Activated CD4-positive, alpha-beta T cell treated with anti-CD3 and anti-CD28 coated beads, Interleukin-2, Interleukin-6, amounts not matched to agents 100 ng/mL and 50 ng/mL, durations not matched to agents 16 hours and 8 hours (primary cell): ENCODE measurements at places on chromosomes 1 and 21.

- DNase-seq = no peak
Measured at GRCh38 chr1:233608988-233609387, 4.9 kb upstream of the KCNK1 start.

DNA sequence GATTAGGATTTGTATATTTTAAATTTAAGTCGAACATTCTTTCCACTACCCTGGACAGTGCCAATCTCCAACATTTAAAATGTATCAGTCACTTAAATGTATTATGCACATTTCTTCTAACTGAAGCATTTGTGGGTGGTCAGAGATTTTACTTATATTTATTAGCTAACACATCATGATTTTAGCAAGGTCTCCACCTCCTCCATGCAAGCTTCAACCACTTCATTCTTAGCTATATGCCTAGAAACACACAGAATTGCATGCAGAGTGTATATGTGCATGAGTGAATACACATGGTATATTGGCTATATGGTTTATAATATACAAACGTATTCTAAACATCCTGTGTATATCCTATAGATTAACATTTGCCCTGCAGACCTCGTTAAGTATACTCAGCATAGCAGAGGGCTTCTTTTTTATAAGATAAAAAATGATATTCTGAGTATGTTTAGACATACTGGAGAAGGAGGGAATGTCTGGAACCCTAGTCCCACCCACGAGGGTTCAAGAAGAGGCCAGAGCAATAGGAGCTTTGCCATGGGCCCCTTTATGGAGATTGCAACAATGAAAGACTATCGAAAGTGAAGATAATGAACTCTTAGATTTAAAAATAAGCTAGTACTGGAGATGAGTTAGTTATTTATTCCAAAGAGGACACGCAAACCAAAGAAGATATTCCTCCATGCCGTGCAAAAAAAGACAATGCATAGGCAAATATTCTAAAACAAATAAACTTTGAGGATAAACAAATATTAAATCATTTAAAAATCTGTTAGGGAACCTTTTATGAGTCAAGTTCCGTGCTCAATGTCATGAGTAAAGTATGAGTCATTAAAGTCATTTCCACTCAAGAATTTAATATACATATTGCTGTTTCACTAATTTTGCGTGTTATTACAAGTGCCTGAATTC lies 480.4 kb downstream of the SIPA1L2 start:
- DNase-seq = no peak

DNA sequence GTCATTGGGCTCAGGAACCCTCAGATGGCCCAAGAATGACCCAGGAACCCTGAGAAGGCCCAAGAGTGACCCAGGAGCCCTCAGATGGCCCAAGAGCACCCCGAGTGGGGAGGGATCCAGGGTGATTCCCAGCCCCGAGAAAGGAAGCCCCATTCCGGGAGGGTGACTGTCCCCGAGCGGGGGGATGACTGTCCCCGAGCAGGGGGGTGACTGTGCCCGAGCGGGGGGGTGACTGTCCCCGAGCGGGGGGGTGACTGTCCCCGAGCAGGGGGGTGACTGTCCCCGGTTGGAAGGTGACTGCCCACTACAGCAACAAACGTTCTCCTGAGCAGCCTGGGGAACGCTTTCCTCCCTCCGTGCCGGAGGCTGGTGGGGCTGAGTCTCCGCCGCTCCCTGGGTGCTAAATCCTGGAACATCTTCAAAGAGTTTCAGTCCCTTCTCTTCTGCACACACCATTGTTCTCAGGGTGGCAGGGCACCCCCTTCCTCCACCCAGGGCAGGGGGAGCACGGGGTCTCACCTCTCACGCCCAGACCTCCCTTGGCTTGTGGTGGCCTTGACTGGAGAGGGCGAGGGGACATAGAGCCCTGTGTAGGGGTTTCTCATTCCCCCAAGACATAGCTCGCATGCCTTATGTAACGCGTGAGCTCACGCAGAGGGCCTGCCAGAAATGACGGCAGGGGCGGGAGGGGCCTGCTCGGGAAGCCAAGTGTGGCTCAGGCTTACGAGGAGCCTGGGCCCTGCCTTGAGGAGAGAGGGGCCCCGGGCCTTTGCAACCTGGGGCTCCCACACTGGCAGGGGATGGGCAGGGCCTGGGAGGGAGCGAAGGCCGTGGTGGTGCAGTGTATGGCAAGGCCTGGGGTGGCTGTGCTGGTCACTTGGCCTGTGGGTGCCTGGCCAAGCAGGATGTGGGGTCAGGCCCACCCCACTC lies 14.3 kb upstream of the SKI start:
- no peak for DNase-seq

GRCh38 chr1:29945426-29945825 lies 709.1 kb downstream of the PTPRU start:
- DNase-seq = no peak

DNA sequence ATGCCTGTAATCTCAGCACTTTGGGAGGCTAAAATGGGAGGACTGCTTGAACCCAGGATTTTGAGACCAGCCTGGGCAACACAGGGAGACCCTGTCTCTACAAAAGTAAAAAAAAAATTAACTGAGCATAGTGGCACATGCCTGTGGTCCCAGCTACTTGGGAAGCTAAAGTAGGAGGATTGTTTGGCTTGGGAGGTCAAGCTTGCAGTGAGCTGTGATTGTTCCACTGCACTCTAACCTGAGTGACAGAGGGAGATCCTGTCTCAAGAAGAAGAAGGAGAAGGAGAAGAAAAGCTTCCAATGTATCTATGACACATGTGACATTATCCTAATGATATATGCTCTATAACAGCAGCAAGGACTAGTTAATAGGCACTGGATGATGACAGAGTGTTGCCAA lies 20.1 kb upstream of the ARHGAP29 start:
- no peak for DNase-seq

DNA sequence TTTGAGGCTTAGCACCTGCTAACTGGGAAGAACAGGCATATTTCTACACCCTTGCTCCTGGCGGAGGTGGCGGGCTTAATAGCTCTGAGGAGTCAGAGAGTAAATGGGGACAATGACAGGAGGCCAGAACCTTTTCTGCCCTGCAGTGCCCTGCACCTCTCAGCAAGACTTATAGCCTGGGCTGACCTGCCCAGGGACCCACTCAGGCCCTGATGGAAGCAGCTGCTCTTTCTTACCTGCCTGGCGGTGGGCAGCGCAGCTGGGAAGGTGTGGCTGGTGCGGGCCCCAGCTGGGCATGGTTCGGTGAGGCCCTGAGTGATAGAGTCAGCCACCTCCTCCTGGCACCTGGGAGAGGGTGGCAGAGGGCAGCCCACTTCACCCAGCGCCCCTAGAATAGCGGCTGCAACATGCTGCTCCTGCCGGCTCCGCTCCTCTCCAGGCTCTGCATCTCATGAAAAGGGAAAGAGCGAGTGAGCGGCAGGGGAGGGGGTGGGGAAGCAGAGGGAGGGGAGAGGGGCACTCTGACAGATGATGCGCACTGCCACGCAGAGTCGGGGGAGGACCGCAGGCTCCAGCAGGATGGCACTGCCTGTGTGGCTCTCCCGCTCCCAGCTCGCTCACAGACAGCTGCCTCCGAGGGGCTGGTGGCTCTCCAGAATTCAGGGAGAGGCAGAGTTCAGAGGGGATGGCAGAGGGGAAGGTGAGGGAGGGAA lies at the start of gene RGS8:
TSS of gene RGS8 (minus strand) at position 472 of the 713 bp plus-strand sequence. CDS start 14,938 bp downstream, outside the sequence.
- DNase-seq = no peak

GRCh38 chr1:207421078-207421477 lies 33.0 kb upstream of the CR2 start:
- DNase-seq = no peak

GRCh38 chr1:57603696-57604095 lies 179.8 kb upstream of the DAB1 start:
- no peak for DNase-seq

GRCh38 chr21:46117586-46118315 lies 19.8 kb downstream of the COL6A2 start:
- no peak for DNase-seq

DNA sequence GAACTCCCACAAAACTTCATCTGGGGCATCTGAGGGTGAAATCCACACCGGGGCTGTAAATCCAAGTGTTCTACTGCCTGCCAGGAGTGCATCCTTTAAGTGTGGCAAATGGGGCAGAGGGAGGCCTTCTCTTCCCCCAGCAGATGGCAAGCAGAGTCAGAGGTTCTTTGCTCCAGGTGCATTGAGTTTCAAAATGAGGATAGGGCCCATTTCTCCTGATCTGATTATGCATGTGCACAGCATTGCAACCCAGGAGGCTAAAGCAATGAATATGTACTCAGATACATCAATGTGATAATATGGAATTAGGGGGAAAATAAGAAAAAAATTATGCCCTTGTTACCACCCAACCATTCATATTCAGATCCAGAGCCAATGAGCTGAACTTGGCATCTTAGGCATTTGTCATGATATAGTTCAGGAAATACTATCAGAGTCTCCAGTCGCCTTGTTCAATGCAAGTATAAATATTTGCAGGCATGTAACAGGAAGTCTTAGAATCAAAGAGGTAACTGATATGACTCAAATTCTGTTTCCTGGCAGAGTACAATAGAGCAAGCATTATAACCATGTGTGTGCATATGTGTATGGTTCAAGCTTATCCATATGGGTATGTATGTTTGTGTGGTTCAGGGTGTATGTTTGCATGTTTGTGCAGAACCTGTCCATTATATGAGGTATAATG lies 473.8 kb upstream of the PKN2 start:
- peak; percentile 32 for DNase-seq

DNA sequence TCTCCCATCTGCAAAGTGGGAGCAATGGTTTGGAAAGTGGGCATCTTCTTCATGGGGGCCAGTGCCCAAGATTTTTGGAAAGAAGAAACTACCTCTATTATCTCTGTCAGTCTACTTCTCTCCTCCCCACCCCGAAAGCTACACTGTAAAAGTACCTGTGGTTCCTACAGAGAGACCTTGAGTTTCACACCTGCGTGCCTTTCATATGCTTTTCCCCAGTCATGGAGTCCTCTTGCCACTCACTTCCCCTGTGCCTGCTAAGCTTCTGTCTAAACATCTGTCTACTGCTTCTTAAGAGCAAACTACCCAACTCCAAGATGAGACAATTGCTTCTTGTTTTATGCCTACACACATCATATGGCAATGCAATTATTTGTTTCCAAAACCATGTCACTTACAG lies 190.9 kb upstream of the L1TD1 start:
- DNase-seq = no peak

- no peak for DNase-seq
Measured at GRCh38 chr1:233442026-233442780, 114.7 kb downstream of the MAP3K21 start.

DNA sequence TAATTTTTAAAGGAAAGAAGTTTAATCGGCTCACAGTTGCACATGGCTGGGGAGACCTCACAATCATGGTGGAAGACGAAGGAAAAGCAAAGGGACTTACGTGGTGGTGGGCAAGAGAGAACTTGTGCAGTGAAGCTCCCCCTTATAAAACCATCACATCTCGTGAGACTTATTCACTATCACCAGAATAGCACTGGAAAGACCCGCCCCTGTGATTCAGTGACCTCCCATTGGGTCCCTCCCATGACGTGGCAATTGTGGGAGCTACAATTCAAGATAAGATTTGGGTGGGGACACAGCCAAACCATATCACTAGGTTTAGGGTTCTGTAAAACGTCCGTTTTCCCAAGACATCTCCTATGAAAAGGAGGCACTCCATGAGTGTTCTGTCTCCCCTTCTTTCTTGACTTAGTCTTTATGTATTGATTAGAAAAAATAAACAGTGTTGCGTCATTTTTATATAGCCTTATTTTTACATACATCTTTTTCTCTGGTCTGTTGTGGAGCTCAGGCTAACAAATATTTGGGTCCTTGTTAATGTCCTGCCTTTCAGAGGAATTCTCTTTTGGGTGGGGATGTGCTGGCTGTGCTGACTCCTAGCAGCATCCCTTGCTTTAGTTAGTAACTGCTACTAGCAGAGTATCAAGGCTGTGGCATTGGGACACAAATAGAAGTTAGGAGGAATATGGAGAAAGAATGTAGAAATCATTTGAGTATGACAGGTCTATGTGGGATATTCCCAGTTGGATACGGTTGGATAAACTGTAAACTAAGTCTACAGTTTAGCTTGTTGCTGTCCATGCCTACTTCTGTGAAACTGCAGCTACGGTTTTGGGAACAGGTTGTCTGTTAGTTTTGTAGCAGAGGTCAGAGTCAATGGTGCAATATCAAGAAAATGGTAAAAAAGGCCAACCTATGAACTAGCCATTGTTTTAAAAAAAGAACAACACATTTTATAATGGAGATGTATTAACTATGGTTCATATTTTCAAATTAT lies 23.5 kb downstream of the BACH1 start:
- DNase-seq = no peak

DNA sequence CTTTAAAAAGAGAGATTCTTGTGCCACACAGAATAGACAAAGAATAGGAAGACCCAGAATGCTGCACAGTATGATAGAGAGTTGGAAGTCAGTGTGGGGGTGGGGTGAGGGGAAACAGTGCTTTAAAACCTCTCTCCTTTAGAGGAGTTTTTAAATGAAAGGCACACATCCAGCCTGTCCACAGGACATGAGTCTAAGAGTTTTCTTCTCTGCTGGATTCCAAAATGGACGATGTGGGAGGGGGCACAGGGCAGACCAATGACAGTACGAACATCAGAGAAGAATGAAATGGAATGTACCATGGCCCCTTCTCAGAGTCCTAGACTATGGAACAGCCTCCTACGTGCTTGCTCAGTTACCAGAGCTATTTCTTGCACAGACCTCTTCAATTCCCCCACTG lies 458.2 kb upstream of the DAB1 start:
- no peak for DNase-seq

GRCh38 chr1:168734271-168734670 lies 5.3 kb upstream of the DPT start:
- no peak for DNase-seq
